Stimulated activated CD4-positive, alpha-beta T cell treated with anti-CD3 and anti-CD28 coated beads, Interleukin-4, amount 100 ng/mL, for 24 hours (primary cell): ENCODE measurements at places on chromosomes 5 and 9.

- DNase-seq = no peak
These were observed 242.1 kb downstream of the HSPA4 start for GRCh38 chr5:133293960-133294359.

- DNase-seq = no peak
These were observed 65.2 kb upstream of the DEPDC1B start for GRCh38 chr5:60765019-60765709.

DNA sequence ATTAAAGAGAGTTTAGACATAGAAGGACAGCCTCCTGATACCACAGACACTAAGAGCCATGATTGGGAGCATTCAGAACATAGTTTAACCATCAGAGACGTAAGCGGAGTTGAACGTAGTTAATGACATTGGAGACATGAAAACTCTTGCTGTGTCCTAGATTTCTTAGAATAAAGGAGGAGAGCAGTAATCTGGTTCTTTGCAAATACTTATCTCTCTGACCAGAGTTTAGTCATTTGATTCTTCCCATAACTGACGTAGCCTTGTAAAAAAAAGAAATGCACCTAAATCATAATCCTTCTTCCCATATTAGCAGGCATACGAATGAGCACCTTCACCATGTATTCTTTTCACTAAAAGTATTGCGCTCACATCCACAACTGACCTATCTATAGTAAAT is 433.3 kb upstream of the SMC2 start:
- no peak for DNase-seq

GRCh38 chr5:67770431-67771025 is 445.0 kb upstream of the PIK3R1 start:
- DNase-seq = no peak
